ENCODE measurements at places on chromosomes 16 and 17. TPM values are rescaled to one million over a fixed set of nuclear protein-coding genes. Genes with fewer than 3 reads are reported as not detected.

GRCh38 chr17:64662774-64663367, 764 bp upstream of the SMURF2 start:
- H3K4me3 ChIP-seq, result peak overlapping the region; percentile 93
- 0 out of 2 replicates have a peak, but pooled peaks cover 5% of the 10 kb centered on the region for H3K36me3 ChIP-seq
- peak overlapping the region; percentile 81 for H3K27ac ChIP-seq
- H3K4me1 ChIP-seq, result peaks cover 32% of the 10 kb centered on the region
- H3K27me3 ChIP-seq, result no peaks in the 10 kb centered on the region

- H3K4me3 ChIP-seq, result no peak overlapping the region
- H3K27ac ChIP-seq, result no peak overlapping the region
- no peak for DNase-seq
- H3K36me3 ChIP-seq, result peaks cover 4% of the 10 kb centered on the region
- H3K4me1 ChIP-seq, result peaks cover 4% of the 10 kb centered on the region
These were observed 7.8 kb downstream of the CBX1 start for GRCh38 chr17:48093341-48094045.

DNA sequence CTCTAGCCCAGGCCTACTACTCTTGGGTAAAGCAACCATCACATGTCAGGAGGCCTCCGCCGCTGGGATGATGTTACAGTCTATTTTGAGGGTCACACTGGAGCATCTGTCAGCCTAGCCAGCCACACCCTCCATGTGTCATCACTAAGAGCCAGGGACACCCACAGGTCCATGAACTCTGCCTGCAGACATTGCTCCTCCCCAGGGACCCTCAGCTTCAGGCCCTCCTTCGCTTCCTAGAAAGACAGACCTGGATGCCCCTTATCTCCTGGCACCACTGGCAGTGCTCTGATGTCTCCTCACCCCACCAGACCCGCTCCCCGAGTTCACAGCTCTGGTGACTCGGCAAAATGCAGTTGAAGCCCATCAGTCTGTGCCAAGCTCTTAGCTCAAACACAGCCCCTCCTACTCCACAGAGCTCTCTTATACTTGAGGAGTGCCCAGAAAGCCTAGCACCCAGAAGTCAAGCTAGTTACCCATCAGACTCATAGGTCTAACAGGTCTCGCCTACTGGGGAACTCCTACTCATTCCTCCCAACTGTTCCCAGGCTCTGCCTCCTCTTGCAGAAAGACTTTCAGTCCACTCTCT, 5.9 kb downstream of the RANBP10 start:
- H3K36me3 ChIP-seq, result no peaks in the 10 kb centered on the region
- no peak overlapping the region for H3K4me3 ChIP-seq
- H3K27me3 ChIP-seq, result no peaks in the 10 kb centered on the region
- peaks cover 12% of the 10 kb centered on the region for H3K4me1 ChIP-seq
- no peak overlapping the region for H3K27ac ChIP-seq
- peak; percentile 57 for DNase-seq

TPPP3 gene
- total RNA-seq, result not detected

DNA sequence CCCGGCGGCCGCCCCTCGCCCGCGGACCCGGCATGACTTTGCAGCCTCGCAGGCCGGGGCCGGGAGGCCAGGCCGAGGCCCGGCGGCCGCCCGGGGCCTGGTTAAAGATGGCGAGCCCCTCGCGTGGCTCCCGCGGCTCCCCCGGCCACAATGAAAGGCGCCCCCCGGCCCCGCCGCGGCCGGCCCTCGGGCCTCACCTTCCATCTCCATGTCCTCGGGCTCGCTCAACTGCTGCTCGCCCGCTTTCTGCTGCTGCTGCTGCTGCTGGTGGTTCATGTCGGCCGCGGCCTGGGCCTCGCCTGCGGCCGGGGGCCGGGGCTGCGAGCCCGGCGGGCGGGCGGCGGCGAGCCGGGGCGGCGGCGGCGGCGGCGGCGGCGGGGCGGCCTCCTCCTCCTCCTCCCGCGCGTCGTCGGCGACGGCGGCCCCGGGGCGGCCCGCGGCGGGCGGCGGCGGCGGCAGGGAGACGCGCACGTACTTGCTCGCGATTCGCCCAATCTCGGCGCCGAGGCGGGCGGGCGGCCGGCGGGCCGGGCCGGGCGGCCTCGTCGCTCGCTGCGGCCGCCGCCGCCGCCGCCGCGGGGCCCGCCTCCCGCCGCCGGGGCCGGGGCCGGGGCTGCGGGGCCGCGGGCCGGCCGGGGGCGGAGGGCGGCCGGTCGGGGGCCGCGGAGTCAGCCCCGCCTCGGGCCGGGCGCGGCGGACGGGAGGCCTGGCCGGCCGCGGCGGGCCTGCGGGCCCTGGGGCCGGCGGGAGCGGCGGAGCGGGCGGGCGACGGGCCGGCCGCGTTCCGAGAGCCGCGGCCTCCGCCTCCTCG, 491 bp downstream of the USP7 start:
- peak overlapping the region; percentile 38 for H3K27ac ChIP-seq
- peak; percentile 60 for DNase-seq
- H3K4me3 ChIP-seq, result peak overlapping the region; percentile 95
- peaks cover 40% of the 10 kb centered on the region for H3K4me1 ChIP-seq
- H3K27me3 ChIP-seq, result no peaks in the 10 kb centered on the region
- H3K36me3 ChIP-seq, result no peaks in the 10 kb centered on the region

MGAT5B gene
- 0.11 TPM for total RNA-seq

- H3K4me3 ChIP-seq, result no peak overlapping the region
- no peak for DNase-seq
- H3K36me3 ChIP-seq, result no peaks in the 10 kb centered on the region
- peaks cover 7% of the 10 kb centered on the region for H3K4me1 ChIP-seq
These were observed 6.5 kb upstream of the CDH5 start for GRCh38 chr16:66359811-66360608.

OR1A1 gene
- total RNA-seq, result not detected

GRCh38 chr16:83328936-83329335, 478.8 kb upstream of the HSBP1 start:
- no peaks in the 10 kb centered on the region for H3K27me3 ChIP-seq
- no peaks in the 10 kb centered on the region for H3K36me3 ChIP-seq
- H3K27ac ChIP-seq, result no peak overlapping the region
- no peaks in the 10 kb centered on the region for H3K4me1 ChIP-seq

ITGB3 gene
- total RNA-seq, result 7.2 TPM

DNA sequence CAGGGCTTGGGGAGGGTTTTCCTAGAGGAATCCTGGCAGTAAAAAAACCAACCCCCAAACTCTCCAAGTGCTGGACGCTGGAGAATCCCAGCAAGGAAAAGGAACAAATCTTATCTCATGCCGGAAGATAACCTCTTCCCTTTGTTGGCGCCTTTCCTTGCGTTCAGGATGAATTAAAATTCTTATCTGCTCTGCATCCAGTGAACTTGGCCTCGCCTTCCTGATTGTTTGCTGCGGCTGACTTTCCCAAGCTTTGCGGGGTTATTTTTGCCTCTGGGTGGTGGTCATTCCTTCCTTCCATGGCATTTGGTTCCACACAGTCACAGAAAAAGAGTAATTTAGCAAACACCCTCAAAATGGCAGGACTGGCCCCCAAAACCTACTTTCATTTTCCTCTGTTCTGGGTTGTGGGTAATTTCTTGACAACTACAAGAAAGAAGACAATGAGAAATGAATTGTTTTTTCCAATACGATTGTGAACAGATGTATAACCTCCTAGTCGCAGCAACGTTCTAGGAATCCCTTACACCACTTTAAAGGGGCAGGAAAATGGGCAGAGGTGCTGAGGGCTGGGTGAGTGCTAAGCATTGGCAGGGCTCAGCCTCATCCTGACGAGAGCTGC, 77.8 kb downstream of the MRC2 start:
- peak overlapping the region; percentile 80 for H3K4me3 ChIP-seq
- H3K4me1 ChIP-seq, result peaks cover 20% of the 10 kb centered on the region
- H3K27me3 ChIP-seq, result no peaks in the 10 kb centered on the region
- no peak for DNase-seq
- H3K27ac ChIP-seq, result no peak overlapping the region

DNA sequence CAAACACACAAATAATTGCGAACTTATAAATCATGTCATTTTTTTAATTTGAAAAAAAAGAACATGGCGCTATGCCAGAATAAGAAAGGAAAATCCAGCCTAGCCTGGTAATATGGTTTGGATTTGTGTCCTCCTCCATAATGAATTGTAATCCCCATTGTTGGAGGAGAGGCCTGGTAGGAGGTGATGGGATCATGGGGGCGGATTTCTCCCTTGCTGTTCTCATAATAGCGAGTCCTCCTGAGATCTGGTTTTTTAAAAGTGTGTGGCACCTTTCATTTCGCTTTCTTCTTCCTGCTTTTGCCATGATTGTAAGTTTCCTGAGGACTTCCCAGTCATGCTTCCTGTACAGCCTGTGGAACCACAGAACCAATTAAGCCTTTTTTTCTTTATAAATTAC, 65.9 kb upstream of the TANC2 start:
- H3K36me3 ChIP-seq, result no peaks in the 10 kb centered on the region
- H3K4me1 ChIP-seq, result peaks cover 12% of the 10 kb centered on the region
- no peak overlapping the region for H3K4me3 ChIP-seq
- no peaks in the 10 kb centered on the region for H3K27me3 ChIP-seq
- no peak overlapping the region for H3K27ac ChIP-seq

DNA sequence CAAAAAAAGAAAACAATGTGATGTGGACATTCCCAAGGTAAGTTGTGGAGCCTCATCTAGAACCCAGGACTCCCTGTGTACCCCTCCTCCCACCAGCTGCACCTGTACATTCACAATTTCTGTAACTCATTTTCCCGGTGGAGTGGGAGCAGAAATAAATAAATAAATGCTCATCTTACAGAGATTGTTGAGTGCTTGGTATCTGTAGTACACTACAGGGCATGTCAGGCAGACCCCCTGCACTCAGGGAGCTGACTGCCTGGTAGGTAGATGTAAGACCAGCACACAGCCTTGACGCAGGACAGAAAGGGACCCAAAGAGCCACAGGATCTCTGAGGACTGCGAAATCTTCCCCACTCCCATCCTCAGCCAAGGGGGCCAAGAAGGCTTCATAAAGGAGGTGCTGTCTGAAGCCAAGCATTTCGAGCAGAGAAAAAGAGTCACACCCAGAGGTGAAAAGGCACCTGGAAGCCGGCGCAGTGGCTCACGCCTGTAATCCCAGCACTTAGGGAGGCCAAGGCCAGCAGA, 6.5 kb downstream of the EIF1 start:
- no peak overlapping the region for H3K27ac ChIP-seq
- no peaks in the 10 kb centered on the region for H3K27me3 ChIP-seq
- H3K4me3 ChIP-seq, result no peak overlapping the region

DNA sequence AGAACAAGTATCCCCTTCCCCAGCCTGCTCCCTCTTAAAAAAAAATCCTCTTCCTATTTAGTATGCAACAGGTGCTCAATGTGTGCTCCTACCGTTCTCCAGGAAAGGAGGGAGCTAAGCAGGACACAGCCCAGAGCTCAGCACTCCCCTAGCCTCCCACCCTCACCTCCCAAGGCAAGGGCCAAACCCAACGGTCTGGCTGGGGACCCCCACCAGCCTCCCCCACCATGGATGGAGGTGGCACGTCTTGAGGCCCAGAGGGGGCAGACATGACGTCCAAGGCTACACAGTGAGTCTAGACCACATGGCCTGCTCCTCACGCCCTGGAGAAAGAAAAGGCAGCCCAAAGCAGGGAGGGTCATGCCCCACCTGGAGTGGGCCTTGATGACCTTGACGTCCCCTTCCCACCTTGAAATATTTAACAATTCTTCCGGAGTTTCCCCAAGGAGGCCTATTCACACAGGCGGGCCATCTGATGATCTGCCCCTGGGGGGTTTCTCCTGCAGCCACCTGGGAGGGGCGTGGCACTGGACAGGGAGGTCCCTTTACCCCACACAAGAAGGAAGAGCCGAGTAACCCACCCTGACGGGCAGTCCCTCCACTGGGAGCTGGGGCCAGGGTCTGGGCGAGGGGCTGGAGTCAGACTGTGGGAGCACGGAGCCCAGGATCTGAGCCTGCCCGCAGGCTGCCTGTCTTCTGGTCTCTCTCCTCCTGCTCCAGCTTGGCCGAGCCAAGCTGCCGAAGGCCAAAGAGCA, 89.4 kb upstream of the CBX4 start:
- peaks cover 13% of the 10 kb centered on the region for H3K27me3 ChIP-seq
- no peak overlapping the region for H3K27ac ChIP-seq
- no peak overlapping the region for H3K4me3 ChIP-seq

GRCh38 chr16:30664616-30665109, 6.4 kb downstream of the FBRS start:
- H3K27ac ChIP-seq, result no peak overlapping the region
- no peaks in the 10 kb centered on the region for H3K27me3 ChIP-seq
- peaks cover 17% of the 10 kb centered on the region for H3K36me3 ChIP-seq
- no peak for DNase-seq

- peak overlapping the region; percentile 9 for H3K4me3 ChIP-seq
- peaks cover 24% of the 10 kb centered on the region for H3K4me1 ChIP-seq
- peak; percentile 75 for DNase-seq
These were observed 44.1 kb upstream of the SEC14L1 start for GRCh38 chr17:77096570-77097214.

DNA sequence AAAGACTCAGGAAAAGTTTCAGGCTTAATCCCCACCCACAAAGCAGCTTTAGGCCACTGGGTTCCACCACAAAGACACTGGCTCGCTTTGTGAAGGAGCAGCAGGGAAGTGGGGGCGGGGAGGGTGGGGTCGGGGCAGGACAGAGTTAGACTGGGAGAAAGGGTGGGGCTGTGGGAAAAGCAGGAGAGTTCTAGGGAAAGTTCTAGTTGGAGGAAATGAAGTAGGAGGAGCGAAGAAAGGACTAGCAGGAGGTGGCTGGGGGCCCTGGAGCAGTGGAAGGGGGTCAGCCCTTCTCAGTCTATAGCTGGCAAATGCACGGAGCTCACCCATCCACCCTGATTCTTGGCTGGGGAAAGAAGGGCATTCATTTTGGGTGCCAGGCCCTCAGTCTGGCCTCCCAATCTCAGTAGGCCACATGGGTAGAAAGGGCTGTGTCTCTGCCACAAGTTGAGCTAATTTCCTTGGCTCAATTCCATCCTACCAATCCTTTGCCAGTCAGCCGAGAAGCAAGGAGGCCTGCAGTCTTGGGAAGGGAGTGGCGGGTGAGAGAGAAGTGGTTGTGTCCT, 4.6 kb downstream of the INPP5K start:
- H3K36me3 ChIP-seq, result no peaks in the 10 kb centered on the region
- H3K27ac ChIP-seq, result peak overlapping the region; percentile 52
- peak; percentile 75 for DNase-seq

GRCh38 chr16:81608523-81609209, 164.1 kb downstream of the CMIP start:
- DNase-seq, result peak; percentile 96
- no peaks in the 10 kb centered on the region for H3K36me3 ChIP-seq
- H3K27ac ChIP-seq, result peak overlapping the region; percentile 80
- no peaks in the 10 kb centered on the region for H3K27me3 ChIP-seq
- no peak overlapping the region for H3K4me3 ChIP-seq

DNA sequence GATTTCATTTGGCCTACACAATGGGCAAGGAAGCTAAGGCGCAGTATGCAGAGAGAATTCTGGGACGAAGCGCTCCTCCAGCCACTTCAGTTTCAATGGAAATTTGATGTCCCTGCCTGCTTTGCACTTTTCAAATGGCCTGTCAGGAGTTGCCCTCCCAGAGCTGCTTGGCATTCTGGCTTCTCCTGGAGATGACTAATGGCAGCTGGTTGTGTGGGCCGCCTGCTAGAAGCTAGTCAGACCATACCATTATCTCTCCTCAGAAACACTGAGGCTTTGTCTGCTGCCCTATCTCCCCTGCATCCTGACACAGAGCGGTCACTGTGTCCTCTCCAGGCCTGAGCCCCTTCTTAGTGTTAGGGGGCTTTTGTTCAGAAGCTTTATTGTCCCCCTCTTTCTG, 180.1 kb downstream of the SPECC1 start:
- no peaks in the 10 kb centered on the region for H3K36me3 ChIP-seq
- H3K4me3 ChIP-seq, result no peak overlapping the region
- no peak overlapping the region for H3K27ac ChIP-seq
